ENCODE measurements at places on chromosomes 1 and 21. TPM values are rescaled to one million over a fixed set of nuclear protein-coding genes. Genes with fewer than 3 reads are reported as not detected.
A peak's percentile ranks its signal among the peaks of the same experiment; 100 is the strongest.

DNA sequence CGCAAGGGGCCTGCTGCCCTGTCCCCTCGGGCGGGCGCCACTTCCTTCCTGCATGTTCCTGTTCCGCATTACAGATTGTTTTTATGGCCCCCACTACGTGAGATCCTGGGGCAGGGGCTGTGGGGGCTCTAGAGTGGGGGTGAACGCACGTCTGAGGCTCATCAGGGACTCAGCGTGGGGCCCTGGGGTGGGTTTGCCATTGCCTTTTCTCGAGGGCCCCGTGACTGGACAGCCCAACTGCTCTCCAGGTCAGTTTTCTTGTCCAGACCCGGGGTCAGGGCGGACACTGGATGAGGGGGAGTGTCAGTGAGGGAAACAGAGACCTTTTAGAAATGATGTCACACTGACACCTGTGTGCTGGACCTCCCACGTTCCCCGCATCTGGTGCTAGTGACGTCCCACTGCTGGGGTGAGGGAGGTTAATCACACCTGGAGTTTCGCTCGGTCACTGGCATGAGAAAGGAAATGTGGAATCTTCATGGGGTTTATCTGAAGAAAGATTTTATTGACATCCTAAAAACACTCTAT is 65.9 kb downstream of the AGPAT3 start:
- no peak for DNase-seq

The OR6N1 gene
- polyA plus RNA-seq, result not detected

DNA sequence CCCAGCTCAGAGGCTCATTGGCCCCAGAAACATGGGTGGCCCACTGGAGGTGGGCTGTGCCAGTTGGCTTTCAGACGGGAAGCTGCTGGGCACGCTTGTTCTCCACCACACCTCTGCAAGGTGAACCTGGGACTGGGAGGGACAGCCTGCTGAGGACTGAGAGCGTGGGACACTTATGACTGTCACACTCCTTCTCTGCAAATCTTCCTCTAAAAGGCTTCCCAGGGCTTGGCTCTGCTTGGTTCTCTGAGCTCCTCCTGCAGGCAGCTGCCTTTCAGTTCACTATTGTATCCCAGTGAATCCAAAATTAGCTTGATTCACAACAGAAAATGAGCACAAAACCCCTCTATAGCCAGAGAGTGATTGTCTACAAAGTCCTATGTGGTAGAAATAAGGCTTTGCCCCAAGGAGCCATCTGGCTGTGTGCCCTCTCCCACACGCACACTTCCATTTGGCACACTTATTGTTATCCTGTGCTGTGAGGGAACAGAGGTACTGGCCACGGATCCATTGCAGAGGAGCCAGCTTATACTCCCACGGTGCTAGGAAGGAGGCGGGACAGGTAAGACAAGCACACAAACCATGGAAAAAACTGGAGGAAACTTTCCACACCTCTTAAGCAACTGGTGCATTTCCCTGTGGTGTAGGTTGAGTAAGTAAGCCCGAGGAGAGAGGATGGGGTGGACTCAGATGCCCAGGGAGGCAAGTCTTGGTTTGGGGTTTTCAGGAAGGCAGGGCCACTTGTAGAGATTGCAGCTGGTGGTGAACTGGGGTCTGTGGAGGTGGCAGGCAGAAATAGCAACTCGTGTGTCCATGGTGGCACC is 18.9 kb upstream of the BTG2 start:
- DNase-seq, result no peak

- no peak for DNase-seq
Observed at GRCh38 chr1:216902669-216903381, 179.6 kb upstream of the ESRRG start.

GRCh38 chr21:41092312-41092711 is 75.6 kb upstream of the BACE2 start:
- DNase-seq, result no peak

DNA sequence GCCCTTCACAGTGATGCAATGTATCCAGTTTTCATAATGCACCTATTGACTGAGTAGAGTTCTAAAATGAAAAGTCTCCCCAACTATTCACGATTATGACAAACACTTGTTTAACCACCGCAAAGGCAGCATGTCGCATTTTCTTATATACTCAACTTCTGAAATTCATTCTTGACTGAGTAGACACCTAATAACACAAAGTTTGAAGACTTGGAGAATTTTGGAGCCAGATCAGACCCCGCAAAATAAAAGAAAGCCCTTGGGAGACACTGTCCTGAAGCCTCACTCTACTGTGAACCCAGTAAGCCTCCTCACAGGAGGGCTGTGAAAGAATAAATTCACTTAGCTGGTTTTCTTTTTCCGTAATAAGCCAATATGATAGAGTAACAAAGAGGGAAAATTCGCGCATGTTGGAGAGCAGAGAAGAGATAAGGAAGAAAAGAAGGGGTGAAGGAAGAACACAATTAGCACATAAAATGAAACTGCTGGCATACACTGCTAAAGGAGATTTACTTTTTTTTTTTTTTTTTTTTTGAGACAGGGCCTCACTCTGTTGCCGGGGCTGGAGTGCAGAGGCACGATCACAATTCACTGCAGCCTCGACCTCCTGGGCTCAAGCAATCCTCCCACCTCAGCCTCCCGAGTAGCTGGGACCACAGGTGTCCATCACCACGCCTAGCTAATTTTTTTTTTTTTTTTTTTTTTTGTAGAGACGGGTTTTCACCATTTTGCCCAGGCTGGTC is 492 bp upstream of the COLGALT2 start:
- DNase-seq, result no peak

GRCh38 chr21:32386195-32386870 is 6.5 kb downstream of the URB1 start:
- DNase-seq, result no peak

DNA sequence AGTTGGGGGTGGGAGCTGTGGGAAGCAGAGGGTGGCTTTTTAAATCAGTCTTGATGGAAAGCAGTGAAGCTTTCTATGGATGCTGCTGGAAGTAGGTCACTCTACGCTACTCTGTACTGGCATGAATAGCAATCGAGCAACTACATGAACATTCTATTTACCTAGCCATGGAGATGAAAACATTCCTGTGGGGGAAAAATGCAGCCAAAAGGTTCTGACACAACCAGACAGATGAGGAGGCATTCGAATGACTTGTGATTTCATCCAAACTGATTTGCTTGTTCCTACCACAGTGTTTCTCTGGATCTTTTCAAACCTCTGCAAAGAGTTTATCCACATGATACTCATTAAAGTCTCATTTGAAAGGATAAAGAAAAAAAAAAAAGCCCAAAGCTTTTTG is 95.0 kb downstream of the ASTN1 start:
- DNase-seq, result peak; percentile 9

The LELP1 gene
- polyA plus RNA-seq, result not detected

GRCh38 chr1:207968521-207969009 is 57.6 kb upstream of the CD34 start:
- no peak for DNase-seq

The PTPRC gene
- 6.9 TPM for polyA plus RNA-seq

DNA sequence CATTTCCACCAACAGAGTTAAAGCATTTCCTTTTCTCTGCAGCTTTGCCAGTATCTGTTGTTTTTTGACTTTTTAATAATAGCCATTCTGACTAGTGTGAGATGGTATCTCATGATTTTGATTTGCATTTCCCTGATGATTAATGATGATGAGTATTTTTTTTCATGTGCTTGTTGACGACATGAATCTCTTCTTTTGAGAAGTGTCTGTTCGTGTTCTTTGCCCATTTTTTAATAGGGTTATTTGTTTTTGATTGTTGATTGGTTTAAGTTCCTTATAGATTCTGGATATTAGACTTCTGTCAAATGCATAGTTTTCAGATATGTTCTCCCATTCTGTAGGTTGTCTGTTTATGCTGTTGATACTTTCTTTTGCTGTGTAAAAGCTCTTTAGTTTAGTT is 37.9 kb upstream of the PALMD start:
- no peak for DNase-seq

GRCh38 chr1:223153177-223154119 is 10.4 kb upstream of the TLR5 start:
- DNase-seq, result no peak

DNA sequence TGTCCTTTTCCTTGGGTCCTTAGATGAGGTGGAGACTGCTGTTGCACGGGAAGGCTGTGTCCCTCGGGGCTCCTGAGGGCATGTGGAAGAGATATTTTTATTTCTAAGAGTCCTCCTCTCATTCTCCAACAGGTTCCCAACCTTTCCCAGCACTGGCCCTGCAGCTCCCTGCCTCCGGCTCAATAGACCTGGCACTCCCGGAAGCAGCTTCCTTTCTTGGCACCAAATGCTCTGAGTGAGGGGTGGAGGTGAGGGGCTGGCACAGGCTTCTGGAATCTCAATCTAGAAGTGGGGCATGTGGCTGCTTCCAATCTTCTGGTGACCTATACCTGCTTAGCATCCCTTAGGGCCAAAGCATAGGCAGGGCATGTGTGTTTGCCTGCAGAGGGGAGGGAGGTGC is 4.5 kb downstream of the ETV3L start:
- no peak for DNase-seq

DNA sequence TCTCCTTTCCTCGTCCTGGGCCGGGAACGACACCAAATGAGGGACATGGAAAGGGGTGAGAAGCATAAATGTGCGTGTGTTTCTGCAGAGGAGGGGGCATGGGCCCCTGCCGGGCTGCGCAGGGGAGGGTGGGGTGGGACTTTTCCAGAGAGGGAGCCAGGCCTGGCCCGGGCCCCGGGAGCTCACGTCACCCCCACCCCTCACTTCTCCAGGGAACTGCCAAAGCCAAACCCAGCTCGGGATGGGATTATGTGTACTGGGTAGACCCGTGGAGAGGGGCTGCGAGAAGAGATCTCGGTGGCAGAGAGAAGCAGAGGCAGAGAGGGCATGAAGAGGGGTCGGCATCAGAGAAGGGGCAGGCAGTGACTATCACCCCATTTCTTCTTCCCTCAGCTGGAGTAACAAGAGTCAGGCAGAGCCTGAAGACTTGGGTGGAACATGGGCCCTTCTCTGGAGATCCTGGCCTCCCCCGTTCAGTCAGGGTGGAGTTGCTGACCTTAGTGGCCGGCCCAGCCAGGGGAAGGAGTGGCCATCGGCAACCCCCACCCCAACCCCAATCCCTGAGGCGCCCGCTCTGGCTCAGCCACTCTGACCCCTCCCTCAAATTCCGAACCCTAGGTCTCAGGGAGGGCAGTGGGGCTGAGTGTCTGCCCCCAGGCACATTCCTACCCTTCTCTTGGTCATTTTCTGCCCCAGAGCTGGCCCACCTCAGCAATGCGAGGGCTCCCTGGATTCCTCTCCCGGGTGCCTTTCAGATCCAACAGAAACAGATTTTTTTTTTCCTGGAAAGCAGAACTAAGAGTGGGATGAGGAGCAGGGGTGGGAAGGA is 1.2 kb downstream of the ADAMTSL4 start:
- DNase-seq, result peak; percentile 78

GRCh38 chr1:24558902-24559791 is 3.3 kb downstream of the NCMAP start:
- no peak for DNase-seq

DNA sequence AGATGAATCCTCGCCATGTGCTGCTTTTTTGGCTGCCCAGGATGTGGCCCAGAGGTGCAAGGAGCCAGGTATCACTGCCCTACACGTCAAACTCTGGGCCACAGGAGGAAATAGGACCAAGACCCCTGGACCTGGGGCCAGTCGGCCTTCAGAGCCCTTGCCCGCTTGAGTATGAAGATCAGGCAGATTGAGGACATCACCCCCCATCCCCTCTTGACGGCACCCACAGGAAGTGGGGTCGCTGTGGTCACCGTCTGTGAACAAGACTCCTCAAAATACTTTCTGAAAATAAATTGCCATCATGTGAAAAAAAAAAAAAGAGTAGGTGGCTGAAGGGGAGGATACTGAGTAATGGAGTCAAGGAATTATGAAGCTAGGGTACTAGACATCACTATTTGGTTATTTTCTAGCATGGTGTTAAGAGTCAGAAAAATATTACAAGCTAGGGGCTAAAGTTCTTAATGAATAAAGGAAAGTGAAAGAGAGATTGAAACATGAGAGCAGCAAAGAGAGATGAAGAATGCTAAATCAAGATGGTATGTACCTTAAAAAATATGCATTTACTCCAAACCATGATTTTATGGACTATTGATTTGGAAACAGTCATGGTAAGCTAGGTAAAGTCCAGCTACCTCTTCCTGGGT is 84.9 kb downstream of the CLEC20A start:
- no peak for DNase-seq

The ABCA4 gene
- polyA plus RNA-seq, result 0.71 TPM

The SMCP gene
- polyA plus RNA-seq, result not detected

The VWA5B1 gene
- 0.15 TPM for polyA plus RNA-seq

GRCh38 chr21:28110716-28111115 is 882.0 kb downstream of the LTN1 start:
- DNase-seq, result peak; percentile 26

- DNase-seq, result no peak
Observed at GRCh38 chr1:33446590-33446989, 15.7 kb upstream of the PHC2 start.

GRCh38 chr21:37000381-37000780 is 6.1 kb upstream of the RIPPLY3 start:
- DNase-seq, result no peak

GRCh38 chr1:183600136-183600535 is 9.9 kb upstream of the NCF2 start:
- DNase-seq, result no peak

The EPS15 gene
- polyA plus RNA-seq, result 30.4 TPM

DNA sequence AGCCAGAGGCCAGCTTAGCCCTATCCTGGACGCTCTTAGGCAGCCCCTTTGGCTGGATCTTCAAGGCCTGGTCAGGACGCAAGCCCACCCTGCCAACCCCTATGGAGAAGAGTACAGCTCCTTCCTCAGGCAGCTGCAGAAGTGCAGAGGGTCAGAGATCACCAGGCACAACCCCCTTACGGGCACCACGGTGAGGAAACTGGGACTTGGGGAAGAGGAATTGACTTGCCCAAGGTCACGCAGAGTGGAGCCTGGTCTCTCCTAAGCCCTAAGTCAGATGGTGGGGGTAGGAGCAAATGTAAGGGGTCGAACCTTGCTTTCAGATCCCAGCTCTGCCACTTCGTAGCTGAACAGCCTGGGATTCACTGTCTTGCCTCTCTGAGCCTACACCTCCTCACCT is 3.7 kb downstream of the E2F2 start:
- DNase-seq, result no peak

- DNase-seq, result no peak
Observed at GRCh38 chr1:219581766-219582165, 31.1 kb downstream of the ZC3H11B start.

DNA sequence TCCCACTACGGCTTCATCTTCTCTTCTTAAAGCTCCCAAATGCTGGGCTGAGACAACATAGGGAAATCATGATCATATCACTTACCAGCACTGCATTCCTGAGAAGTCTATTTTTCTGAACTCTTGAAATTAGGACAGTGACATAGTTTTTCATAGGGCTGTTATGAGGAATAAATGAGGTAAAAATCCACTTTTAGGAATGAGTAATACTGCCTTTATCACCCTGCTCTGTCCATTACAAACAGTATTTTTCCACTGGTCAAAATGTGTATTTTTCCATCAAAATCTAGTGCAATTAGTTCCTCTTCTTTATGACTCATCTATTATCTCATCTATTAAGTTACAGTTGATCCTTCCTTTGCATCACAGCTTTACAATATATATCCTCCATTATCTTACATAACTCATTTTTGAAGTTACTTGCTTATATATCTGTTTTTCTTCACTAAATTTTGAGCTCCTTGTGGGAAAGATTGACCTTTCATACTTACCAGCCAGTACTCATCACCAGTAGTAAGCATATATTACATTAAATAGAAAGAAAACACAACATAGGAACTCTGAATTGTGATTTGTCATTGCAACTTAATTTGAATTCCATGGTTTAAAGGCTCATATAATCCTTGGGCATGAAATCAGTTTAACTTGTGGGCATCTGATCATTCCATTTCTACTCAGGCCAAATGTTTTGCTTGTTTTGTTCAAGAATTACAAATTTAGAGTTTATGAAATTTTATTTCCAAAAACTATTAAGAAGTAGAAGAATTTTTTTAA is 37.1 kb downstream of the PRRX1 start:
- DNase-seq, result no peak

- no peak for DNase-seq
Observed at GRCh38 chr1:27118440-27118689, 36.6 kb downstream of the SLC9A1 start.

Data from hindlimb muscle (tissue), 1 donor.